ENCODE measurements at places on chromosomes 2 and 18.
A peak's percentile ranks its signal among the peaks of the same experiment; 100 is the strongest.

DNA sequence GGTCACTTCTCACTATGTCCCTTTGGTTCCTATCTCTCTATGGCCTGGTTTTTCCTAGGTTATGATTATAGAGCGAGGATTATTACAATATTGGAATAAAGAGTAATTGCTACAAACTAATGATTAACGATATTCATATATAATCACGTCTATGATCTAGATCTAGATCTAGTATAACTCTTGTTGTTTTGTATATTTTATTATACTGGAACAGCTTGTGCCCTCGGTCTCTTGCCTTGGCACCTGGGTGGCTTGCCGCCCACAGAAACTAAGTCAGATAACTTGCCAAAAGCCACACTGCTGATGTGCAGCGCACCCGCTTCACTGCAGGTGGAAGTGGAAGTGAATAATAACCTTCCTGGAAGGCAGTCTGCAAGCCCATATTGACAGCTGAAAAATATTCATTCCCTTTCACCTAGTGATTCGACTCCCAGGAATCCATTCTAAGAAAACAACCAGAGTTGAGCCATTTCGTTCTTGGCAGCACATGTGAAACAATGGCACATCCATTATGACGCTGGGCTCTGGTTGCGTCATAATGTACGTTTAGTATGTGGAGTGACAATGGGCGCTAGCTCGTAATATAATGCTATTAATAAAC is 725 bp upstream of the ANKRD53 start:
- DNase-seq: no peak

- DNase-seq: no peak
Observed at GRCh38 chr2:223642506-223642905, 40.3 kb upstream of the SCG2 start.

DNA sequence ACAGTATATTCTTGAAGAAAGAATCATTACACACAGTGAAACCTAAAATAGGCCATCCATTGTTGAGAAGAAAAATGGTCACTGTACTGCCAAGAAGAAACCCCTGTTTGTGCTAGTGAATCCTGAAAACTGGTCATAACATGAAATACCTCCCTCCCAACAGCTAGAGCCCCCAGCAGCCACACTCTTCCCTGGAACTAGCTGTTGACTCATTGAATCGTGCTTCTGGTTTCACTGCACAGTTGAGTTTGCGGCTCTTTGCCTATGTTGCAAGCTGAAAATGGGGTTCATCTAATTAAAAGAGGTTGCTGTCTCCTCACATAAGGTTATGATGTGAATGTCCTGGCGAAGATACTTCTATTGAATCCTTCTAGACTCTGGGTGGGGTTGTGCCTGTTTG is 86.3 kb downstream of the UGGT1 start:
- no peak for DNase-seq

- peak; percentile 55 for DNase-seq
Observed at GRCh38 chr2:44964752-44965236, 23.3 kb downstream of the SIX3 start.

DNA sequence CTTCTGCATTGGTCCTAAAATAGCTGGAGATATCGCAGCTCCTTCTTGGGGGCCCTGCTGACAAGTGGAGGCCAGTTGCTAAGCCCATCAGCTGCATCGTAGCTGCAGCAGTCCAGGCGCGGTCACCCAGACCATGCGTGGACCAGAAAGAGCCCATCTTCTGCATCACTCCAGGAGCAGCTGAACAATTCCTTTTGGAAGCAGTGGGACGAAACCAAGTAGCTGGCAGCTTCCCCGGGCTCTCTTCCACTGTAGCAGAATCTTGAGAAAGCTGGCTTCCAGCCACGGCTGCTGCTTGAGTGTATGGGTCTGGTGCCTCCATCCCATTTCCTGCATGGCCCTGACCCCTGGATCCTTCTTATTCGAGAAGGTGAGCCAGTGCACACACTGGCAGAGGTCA is 22.2 kb upstream of the CAB39 start:
- DNase-seq: no peak

GRCh38 chr2:229640636-229641035 is 73.7 kb downstream of the DNER start:
- no peak for DNase-seq

- DNase-seq: no peak
Observed at GRCh38 chr2:14866736-14867352, 234.3 kb downstream of the LRATD1 start.

DNA sequence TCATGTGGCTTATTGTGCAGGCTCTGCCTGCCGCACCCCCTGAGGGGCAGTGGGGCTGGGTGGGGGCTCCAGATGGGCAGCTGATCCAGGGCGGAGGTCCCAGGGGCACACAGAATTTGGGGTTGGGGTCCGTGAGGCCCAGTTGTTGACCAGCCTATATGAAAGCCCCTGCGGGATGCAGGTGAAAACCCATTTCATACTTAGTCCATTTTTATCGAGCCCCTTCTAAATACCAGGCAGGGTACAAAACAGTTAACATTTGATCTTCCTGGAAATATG is 30.6 kb downstream of the MYO7B start:
- DNase-seq: no peak

DNA sequence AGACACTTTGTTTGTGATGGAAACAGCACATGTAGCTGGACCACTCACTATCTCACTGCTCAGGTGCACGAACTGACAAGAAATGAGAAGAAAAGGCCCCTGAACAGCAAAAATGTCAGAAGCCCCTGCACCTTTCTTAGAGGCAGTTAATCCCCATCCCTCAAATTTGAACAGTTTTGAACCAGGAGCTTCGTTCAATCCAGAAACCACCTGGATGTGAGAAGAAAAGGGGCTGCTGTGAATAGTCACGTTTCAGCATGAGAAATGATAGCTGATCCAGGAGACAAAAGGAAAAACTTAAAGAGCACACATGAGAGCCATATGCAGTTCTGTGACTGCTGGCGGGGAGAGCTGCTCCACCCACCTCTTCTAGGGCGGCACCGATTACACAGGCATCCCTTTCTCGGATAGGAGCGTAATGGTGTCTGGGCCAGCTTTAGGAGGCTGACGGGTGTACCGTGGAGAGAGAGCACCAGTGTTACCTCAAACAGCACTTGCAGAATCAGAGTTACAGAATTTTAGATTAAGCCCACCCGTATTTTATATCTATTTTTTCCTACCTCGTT is 117.0 kb upstream of the EML6 start:
- DNase-seq: no peak

- no peak for DNase-seq
Observed at GRCh38 chr18:9211955-9212354, 75.4 kb downstream of the ANKRD12 start.

- DNase-seq: peak; percentile 33
Observed at GRCh38 chr18:7789856-7790552, 222.9 kb downstream of the PTPRM start.

- DNase-seq: no peak
Observed at GRCh38 chr2:78245394-78246135, 723.4 kb upstream of the LRRTM4 start.

DNA sequence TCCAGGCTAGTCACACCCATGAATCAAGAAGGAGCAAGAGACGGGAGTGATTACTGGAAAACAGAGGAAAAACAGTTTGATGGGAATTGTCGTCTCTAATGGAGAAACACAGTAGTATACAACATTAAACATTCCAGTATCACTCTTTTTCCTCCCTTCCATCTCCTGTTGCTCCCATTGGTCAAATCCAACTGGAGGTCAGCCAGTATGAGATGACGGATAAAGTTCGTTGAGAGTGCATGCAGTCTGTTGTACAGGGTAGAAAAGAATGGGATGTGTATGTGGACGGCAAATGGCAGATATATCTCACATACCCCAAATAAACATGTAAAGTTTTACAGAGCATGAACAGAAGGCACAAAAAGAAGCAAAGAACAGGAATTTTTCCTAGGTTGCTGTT is 221.9 kb upstream of the TNP1 start:
- DNase-seq: no peak

- DNase-seq: no peak
Observed at GRCh38 chr18:24071029-24071428, 56.5 kb downstream of the TTC39C start.

DNA sequence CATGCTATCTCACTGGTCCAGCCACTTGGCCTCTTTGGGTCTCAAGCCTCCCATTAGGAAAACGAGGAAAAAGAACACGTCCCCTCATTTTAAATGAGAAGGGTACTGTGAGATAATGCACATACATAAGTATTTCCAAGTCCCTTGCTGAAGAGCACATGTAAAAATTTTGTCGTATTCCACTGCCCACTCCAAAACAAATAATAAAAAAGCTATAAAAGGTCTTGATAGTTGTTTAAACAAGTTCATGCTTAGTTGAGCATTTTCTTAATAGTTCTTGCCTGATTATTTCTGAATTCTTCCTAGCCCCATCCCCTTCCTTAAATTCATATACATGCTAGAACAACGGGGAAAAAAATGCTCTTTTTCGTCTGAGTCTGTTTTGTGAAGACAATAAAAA is 110.2 kb upstream of the RNU4ATAC start:
- DNase-seq: no peak

- DNase-seq: no peak
Observed at GRCh38 chr18:45357686-45358470, 257.4 kb upstream of the SLC14A2 start.

- no peak for DNase-seq
Observed at GRCh38 chr2:10954856-10955818, 43.4 kb downstream of the KCNF1 start.

- no peak for DNase-seq
Observed at GRCh38 chr2:176149939-176150583, 1.3 kb upstream of the HOXD4 start.

- DNase-seq: no peak
Observed at GRCh38 chr2:69437751-69438154, 518 bp upstream of the NFU1 start.

- DNase-seq: no peak
Observed at GRCh38 chr2:165762723-165763122, 31.3 kb downstream of the GALNT3 start.

- DNase-seq: no peak
Observed at GRCh38 chr2:120954939-120955338, 219.3 kb downstream of the GLI2 start.

- DNase-seq: no peak
Observed at GRCh38 chr2:65957886-65958285, 477.0 kb upstream of the MEIS1 start.

GRCh38 chr2:25125189-25125588 is 43.2 kb downstream of the POMC start:
- DNase-seq: no peak

GRCh38 chr2:208373460-208374089 is 33.0 kb upstream of the PTH2R start:
- DNase-seq: peak; percentile 49

DNA sequence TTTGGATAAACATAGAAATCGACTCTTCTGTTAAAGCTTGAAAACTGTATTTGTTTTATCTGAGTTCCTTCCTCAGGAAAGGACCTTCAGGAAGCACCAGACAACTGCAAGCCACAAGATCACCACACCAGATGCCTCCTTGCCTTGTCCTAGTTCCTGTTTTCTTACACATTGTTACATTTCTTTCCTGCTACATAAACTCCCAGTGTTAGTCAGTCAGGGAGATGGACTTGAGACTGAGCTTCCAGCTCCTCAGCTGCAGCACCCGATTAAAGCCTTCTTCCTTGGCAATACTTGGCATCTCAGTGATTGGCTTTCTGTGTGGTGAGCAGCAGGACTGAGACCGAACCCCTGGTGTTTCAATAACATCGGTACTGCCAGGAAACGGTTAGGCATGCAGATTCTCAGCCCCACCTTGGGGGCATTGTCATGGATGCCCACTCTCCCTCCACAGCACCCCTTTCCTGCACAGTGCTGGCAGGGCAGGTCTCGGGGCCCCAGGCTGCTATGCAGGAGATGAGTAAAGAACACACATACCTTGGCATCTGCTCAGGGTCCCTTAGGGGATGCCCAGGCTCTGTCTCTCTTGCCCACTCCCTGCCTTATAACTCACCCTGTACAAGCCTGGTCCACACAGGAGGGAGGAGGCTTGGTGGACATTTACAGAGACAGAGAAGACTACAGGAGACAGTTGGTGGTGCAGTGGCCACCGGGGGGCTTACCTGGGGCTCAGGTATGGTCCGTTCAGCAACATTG is 32.6 kb downstream of the ANKMY1 start:
- no peak for DNase-seq

- DNase-seq: no peak
Observed at GRCh38 chr2:101627285-101628029, 70.0 kb upstream of the MAP4K4 start.

- no peak for DNase-seq
Observed at GRCh38 chr2:123596621-123597020, 428.5 kb upstream of the CNTNAP5 start.

DNA sequence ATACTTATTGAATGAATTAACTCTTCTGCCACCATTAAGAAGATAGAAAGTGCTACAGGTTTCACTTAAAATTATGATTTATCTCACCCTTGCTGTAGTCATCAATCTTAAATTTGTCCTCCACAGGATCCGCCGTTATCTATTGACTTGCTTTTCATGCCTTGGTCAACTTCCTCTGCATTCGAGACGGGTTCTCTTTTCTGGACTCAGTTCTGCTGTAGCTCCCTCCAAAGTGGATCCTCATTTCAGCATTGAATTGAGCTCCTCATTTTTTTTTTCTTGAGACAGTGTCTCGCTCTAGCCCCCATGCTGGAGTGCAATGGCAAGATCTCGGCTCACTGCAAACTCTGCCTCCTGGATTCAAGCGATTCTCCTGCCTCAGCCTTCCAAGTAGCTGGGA is 27.6 kb downstream of the INPP5D start:
- no peak for DNase-seq

DNA sequence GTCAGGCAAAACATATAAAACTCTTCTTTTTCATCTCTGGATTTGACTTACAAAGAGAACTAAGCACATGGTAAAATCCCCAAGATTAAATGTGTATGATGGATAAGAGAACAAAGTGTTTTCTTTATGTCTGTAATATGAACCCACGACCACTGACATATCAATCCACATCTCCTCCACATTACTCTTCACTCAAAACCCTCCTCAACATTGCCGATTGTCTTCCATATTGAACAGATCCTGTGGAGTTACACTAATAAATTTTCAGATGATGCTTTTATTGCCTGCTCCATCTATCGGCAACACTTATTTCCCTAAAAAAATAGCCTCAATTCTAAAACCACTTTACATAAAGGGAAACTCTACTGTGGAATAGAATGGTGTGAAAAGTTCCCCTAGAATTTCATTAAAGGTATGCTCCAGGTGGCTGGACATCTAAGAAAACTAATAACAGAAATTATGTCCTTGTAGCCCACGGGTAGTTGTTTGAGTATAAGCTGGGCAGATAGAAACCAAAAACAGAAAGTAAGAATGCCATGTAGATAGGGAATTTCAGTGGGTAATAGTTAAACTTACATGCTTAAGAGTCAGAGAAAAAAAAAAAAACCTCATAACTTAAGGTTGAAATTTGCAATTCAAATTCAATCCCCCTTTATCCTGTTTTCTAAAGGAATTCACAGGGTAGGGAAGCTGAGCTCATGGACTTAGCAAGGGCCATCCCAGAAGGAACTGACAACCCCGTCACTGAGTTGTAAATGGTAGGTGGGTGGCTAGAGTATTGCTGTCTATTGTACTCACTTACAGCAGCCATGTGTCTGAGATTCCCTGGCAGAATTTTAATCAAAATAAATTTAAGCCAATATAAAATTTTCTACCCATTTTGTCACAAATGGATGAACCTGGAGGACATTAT is 305.4 kb upstream of the LYPD1 start:
- DNase-seq: no peak

GRCh38 chr18:35490894-35491699 is 6.7 kb downstream of the INO80C start:
- DNase-seq: no peak
